Left renal cortex interstitium (tissue), 4 donors: ENCODE measurements at places on chromosomes 11 and 22.

DNA sequence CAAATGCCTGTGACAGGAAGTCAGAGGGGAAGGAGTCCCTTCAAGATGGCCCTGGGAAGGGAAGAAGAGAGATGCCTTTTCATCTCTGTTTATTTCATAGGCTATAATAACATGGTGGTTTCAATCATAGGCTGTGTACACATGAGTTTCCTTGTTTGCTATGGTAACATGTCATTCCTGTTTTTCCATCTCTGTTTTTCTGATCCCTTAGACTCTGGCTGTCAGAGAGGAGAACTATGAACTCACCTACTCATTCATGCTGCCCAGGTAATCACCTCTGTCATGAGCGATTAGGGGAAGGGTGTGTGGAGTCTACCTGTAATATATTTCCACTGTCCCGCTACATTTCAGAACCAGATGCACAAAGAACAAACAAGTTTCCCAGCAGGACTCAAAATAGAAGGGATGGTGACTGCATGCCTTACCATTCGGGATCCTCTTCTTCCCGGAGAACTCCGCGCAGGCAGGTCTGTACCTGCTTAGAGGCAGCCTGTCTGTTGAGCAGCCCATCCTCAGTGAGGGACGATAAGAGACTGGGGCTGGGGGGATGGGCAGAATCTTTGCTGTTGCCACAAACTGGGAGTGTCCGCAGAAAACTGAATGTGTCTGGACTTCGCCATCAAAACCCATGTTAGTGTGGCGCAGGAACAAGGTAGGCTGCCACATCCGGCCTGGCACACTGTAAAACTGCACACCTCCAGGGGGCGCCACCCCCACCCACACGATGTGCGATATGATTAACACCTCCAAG lies 7.1 kb upstream of the PEX26 start:
- no peak for DNase-seq

DNA sequence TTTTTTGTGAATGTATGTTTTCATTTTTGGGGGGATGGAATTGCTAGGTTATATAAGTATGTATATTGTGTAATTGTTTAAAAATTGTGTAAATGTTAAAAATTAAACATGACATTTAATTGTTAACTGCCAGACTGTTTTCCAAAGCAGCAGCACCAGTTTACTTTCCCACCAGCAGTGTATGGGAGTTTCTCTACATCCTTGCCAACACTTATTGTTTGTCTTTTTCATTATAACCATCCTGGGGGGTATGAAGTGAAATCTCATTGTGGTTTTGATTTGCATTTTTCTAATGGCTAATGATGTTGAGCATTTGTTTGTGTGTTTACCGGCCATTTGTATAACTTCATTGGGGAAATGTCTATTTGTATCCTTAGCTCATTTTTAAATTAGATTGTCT lies 31.7 kb upstream of the RRAS2 start:
- no peak for DNase-seq

- DNase-seq, result no peak
Observed at GRCh38 chr11:19352771-19353160, 112.0 kb upstream of the E2F8 start.

GRCh38 chr11:77029829-77030228 lies 4.4 kb upstream of the B3GNT6 start:
- no peak for DNase-seq

GRCh38 chr22:31436132-31436531 lies 36.7 kb downstream of the DRG1 start:
- no peak for DNase-seq

DNA sequence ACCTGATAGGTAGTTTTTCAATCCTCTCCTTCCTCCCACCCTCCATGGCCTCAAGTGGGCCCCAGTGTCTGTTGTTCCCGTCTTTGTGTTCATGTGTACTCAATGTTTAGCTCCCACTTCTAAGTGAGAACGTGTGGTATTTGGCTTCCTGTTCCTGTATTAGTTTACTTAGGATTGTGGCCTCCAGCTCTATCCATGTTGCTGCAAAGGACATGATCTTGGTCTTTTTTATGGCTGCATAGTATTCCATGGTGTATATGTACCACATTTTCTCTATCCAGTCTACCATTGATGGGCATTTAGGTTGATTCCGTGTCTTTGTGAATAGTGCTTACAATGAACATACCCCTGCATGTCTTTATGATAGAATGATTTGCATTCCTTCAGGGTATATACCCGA lies 54.1 kb upstream of the CFAP300 start:
- no peak for DNase-seq

DNA sequence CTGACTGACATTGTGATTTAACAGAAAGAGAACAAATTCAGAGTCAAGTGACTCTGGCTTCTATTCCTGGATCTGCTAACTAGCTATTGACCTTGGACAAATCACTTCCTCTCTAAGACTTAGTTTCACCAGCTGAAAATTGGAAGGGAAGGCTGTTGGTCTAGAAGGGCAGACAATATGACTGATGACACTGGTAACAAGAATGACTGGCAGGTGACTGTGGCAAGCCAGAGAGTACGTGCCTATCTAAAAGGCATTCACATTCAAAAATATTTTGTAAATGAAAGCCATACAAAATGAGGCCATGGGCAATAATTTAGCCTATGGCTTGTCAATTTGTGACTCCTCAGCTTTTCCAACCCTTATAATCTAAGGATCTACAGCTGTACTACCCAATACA lies 23.5 kb downstream of the SERGEF start:
- DNase-seq, result no peak

DNA sequence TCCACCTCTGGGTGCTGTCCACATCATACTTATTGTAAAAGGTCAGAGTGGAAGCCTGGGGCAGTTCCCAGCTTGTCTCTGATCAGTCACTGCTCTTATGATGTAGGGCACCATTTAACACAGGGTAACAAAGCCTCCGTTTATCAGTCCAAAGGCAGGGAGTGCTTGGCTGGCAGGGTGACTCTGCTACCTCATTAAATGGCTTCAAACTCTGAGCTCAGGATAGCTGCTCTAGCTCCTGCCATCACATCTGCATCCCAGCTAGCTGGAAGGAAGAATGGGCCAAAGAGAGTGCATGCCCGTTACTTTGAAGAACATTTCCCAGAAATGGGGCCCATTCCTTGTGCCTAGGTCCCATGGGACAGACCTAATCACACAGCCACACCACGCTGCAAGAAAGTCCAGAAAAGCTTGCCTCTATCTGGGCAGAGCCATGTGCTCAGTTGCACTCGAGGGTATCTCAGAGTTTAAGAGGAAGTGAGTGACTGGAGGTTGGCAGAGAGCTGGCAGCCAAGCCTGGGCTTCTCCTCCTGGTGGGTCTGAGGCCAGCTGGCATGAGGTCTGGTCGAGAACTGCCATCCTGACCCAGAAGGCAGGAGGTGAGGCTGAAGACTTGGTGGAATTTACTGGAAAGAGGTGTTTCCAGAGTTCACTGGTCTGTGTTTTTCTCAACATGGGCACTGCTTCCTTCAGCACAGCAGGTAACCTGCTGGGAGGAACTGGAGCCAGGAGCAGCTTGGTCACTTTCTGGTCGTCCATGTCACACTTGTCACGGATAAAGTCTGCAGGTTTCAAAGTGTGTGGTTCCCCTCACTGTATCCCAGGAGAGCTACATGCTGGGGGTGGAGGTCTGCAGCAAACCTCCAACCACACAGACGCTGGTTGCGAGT lies 935.7 kb downstream of the BRD1 start:
- no peak for DNase-seq

- no peak for DNase-seq
Observed at GRCh38 chr22:45164270-45165088, 754 bp downstream of the NUP50 start.

- no peak for DNase-seq
Observed at GRCh38 chr22:30291058-30291892, 2.0 kb upstream of the CASTOR1 start.

GRCh38 chr11:34150494-34151151 lies 45.2 kb downstream of the NAT10 start:
- no peak for DNase-seq

- DNase-seq, result no peak
Observed at GRCh38 chr22:20749453-20749852, 24.5 kb upstream of the SERPIND1 start.

DNA sequence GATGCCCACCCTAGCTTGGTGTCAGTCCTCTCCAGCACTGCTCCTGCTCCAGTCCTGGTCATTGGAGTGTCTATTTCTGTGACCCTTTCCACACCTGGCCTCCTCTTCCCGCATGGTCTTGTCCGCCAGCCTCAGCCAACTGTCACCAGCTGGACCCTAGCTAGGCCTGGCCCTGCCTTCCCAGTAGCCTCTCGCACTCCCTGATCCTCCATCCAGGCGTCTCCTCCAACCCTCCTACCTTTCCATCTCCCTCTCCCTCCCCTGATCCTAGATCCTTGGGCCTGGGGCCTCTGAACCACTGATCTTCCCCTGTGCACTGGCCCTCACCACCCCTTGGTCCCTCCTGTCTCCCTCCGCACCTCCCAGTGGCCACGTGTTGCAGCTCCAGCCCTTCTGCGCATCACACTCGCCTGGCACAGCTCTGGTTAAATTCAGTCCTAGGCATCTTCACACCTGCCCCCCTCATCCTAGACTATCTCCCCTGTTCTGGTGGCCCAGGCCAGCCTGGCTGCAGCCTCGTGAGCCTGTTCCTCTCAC lies 9.9 kb downstream of the SYNGR1 start:
- no peak for DNase-seq

DNA sequence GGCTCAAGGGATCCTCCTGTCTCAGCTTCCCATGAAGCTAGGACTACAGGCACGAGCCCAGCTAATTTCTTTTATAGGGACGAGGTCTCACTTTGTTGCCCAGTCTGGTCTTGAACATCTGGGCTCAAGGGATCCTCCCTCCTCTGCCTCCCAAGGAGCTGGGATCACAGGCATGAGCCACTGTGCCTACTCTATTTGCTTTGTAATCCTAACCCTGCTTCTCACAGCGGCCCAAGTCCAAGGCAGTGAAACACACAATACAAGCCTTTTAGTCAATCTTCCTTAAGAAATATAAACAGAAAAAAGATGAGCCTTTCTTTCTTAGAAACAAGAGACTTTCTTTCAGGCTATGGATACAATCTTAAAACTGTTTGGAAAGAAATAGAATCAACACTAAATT lies 115.2 kb upstream of the SORL1-AS1 start:
- DNase-seq, result no peak

GRCh38 chr11:47560426-47560825 lies 5.0 kb upstream of the PTPMT1 start:
- DNase-seq, result no peak

GRCh38 chr11:42049650-42050049 lies 590.2 kb upstream of the LRRC4C start:
- DNase-seq, result no peak

- no peak for DNase-seq
Observed at GRCh38 chr22:44249376-44250147, 63.2 kb downstream of the SHISAL1 start.

DNA sequence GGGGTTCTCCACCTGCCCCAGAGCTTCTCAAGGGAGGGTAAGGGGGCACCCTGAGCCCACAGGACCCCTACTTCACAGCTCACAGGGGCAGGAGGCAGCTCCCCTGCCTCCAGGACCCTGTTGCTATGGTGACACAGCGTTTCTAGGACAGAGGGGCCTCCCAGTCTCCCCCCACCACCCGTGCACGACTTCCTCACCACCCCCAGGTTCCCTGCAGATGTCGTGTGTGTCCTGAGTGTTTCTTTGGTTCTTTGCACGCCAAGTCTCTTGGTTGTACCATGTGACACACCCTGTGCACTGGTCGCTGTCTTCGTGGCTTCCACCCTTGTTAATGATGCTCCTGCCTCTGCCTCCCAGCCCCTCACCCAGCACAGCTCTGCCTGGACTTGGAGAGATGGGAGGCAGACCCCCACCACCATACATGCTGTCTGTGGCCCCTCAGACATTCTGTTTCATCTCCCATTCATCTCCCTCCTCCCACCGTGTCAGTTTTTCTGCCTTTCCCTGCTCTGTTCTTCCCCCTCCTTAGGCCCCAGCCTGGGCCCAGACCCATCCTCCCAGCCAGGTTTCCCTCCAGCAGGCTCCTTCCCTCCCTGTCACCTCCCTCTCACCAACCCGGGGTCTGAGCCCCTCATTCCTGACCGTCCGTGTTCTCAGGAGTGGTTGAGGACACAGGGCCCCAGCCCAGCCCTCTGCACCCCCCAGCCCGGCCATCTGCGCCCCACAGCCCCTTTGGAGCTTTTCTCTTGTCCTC lies 24.5 kb upstream of the RAB1B start:
- no peak for DNase-seq

DNA sequence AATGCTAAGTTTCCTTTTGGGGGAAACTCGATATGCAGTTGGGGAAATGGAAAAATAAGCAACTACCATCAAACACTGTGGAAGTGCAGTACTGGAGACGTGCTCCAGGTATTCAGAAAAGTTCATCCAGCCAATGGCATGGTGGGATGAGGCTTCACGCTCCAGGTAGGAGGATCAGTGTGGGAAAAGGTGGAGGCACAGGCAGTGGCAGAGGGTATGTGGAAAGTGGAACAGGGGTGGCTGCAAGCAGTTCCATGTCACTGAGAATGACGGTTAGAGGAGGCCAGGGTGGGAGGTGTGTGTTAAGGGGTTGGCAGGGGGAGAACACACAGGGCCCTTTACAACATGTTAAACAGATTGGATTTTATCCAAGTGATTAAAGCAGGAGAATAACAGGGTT lies 105.1 kb upstream of the NCAM1 start:
- no peak for DNase-seq

DNA sequence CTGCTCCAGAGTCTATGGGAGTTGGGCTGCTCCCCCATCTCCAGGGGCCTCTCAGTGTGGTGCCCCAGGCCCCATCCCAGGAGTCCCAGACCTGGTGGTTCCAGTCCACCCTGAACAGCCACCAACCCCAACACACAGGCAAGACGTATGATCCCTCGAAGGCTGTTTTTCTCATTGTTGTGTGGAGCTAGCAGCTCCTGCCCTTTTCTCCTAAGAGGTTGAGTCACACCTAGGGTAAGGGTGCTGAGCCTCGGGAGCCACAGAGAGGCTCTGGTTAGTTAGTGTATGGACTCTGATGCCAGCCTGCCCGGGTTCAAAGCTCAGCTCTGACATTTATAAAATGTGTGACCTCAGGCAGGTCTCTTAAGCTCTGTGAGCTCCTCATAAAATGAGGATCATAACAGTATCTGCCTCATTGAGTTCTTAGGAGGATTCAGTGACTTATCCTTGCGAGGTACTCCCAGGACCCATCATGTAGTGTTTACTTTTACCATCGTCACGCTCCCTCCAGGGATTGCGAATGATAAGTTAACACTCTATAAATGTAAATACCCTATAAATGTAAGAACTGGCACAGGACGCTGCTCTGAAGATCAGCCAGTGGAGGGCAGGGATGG lies 47.2 kb downstream of the FBLN1 start:
- DNase-seq, result no peak

GRCh38 chr11:72771507-72771906 lies 19.3 kb upstream of the ARAP1 start:
- DNase-seq, result no peak

- no peak for DNase-seq
Observed at GRCh38 chr11:123258877-123259276, 63.8 kb upstream of the CLMP start.
